Epithelial cell of proximal tubule (primary cell): ENCODE measurements at places on chromosomes 7 and 10. TPM values are rescaled to one million over a fixed set of nuclear protein-coding genes. Genes with fewer than 3 reads are reported as not detected.
A peak's percentile ranks its signal among the peaks of the same experiment; 100 is the strongest.

- DNase-seq, result no peak
These were observed 7.5 kb downstream of the PDGFA start for GRCh38 chr7:512146-512510.

DNA sequence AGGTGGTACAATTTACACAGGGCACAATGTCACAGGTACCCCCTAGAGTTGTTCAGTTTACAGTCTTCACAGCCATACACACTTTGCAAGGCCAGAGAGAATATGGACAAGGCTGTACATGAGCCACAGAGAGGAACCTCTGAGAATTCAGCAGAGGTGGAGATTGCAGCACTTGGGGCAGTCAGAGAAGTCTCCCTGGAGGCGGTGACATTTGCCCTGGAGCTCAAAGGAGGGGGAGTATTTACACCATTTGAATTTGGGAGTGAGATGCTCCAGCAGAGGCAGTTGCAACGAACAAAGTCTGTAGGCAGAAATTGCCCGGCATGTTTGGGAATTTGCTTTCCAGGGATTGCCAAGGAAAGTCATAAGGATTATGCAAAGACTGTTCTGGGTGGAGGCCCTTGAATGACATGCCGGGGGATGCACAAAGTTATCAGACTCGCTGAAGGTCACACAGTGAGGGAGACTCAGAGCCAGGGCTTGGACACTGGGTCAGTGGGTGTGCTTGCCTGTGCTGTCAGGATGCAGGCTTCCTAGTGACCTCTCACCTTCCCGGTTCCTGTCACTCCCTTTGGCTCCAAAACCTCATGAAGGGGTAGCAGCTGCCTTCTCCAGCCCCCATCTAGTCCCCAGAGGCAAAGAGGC, 160.7 kb upstream of the PCBD1 start:
- DNase-seq, result no peak

- DNase-seq, result no peak
These were observed 48.5 kb downstream of the PDIA4 start for GRCh38 chr7:148979827-148980226.

DNA sequence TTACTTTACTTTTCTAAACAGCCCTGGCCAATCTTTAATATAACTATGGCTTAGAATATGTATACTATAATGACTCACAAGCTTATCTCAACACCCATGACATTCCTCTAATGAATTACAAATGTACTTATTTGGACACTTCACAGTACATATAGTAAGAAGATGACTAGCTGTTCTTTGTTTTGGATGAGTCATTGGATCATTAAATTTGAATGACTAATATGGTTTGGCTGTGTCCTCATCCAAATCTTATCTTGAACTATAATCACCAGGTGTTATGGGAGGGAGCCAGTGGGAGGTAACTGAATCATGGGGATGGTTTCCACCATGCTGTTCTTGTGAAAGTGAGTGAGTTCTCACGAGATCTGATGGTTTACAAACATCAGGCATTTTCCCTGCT, 807.5 kb upstream of the SORCS1 start:
- peak; percentile 0 for DNase-seq

GRCh38 chr7:84251277-84251781, 56.7 kb upstream of the SEMA3A start:
- peak; percentile 68 for DNase-seq

- peak; percentile 85 for DNase-seq
These were observed 3.4 kb downstream of the DNMBP start for GRCh38 chr10:100006243-100006886.

Gene KLF6
- 52.6 and 88.1 TPM in 2 replicates for total RNA-seq

Gene LFNG
- 32.1 and 37.0 TPM in 2 replicates for total RNA-seq

Gene SRRM3
- 0.07 TPM in 1 of 2 replicates, not detected in the other for total RNA-seq

Gene GNGT1
- total RNA-seq, result not detected in 2 replicates

Gene SPDYE6
- total RNA-seq, result not detected in 2 replicates

Gene LRRD1
- not detected in 2 replicates for total RNA-seq
